ENCODE measurements at places on chromosomes 7 and 10. TPM values are rescaled to one million over a fixed set of nuclear protein-coding genes. Genes with fewer than 3 reads are reported as not detected.

GRCh38 chr10:61024856-61025201, 80.8 kb upstream of the RHOBTB1 start:
- no peak for DNase-seq

DNA sequence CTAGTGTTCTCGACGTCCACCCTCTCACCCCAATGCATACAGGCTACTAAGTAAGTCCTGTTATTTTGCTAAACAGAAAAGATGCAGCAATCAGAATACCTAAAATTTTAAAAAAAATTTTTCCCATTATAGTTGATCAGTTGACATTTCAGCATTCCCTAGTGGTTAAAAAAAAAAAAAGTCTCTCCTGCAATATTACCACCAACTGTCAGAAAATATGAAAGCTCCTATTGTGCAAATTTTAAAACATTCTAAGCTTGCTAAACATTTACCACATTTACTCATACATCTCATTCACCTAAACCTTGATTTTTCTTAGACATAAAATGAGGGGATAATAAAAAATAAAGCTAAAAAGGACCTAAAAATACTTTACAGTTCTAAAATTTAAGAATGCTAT, 165.6 kb downstream of the AVL9 start:
- no peak for DNase-seq

- no peak for DNase-seq
Measured at GRCh38 chr7:122352454-122352853, 47.9 kb upstream of the FEZF1 start.

DNA sequence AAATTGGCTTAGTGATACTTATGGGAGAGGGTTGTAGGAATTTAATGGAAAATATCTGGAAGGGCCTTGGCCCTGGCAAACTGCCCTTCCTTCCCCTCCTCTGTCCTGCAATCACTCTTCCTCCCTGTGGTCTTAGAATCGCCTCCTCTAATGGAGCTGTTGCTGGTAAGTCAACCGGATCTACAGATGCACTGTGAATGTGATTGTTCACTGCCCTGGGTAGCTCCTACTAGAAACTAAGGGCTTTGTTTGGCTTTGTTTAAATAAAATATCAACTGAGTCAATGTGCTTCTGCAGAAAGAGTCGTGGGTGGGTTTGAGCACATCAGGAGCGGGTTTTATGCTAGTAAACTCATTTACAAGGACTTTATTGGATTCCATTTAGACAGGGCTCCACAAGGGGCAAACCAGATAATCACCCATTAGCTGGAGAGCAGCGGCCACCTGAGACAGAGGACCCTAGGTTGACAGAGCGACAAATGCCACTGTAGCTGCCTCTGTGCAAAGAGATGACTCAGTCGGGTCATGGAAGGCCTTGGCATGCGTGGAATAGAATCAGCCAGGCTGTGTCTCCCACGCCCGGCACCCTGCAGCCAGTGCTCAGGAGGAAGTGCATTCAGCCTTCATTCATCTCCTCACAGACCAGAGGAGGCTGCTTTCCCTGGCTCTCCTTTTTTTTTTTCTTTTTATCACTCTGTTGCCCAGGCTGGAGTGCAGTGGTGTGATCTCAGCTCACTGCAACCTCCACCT, 97.9 kb downstream of the GAD2 start:
- DNase-seq = no peak

DNA sequence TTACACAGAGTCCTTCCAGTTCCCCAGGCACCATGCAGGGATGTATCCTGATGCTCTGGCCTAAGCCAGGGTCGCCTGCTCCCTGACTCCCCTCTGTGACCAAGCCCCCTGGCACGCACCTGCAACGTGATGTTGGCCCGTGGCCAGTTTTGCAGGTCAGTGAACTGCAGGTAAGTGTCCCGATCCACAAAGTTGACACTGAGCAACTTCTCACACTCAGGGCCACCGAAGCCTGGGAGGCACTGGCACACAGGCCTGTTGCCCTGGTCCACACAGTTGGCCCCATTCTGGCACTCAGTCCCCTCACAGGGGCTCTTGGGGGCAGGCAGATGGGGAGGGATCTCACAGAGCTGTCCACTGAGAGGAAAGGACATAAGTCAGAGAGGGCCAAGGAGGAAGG, 174.3 kb downstream of the LCOR start:
- DNase-seq = no peak

GRCh38 chr10:34723750-34724149, 91.3 kb downstream of the PARD3 start:
- no peak for DNase-seq

- DNase-seq = no peak
Measured at GRCh38 chr10:70053218-70053840, 683 bp downstream of the MACROH2A2 start.

DNA sequence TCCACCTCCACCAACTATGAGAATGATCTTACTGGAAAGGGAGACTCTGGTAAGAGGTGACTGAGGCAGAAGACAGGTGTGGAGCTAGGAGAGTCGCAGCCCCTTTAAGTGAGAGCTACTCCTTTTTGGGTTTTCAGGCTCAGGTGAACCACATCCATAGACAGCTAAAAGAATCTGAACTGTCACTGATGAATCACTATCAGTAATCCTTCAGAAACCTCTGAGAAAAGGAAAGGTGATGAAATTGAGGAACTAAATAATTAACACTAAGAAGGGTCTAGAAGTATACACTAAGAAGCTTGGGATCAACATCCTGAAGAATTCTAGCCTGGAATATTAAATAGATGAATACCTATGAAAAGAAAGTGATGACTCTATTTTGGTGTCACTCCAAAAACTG, 83.0 kb downstream of the SORBS1 start:
- no peak for DNase-seq

DNA sequence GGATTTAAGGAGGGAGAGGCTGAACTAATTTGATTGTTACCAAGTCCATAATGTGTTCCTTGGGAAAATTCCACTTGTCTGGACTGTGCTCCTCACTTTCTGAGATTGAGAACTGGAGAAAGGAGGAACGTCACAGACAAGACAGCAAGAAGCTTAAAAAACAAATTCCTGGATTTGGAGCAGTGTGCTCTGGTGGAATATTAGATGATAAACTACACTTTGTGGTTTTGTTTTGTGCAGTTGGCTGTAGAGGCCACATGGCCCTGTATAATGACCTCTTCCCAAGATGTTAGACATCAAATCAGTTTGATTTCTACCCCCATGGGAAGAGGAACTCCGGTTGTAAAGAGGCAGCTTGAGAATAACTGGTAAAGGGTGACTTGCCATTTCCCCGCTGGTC, 421.3 kb upstream of the GALNT17 start:
- no peak for DNase-seq

DNA sequence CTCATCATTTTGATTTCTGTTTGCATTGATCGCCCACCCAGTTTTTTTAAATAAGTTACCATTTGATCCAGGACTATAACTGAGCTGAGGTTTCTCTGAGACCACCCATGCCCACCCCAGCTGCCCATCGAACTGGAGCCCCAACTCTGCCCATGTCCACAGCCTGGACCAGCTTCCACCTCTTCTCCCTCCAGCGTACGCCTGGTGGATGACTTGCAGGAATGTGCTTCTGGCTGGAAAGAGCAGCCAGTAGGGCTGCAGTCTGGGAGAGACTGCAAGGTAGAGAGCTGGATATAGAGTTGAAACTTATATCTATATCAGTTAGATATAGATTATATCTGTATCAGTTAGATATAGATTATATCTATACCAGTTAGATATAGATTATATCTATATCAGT, 25.8 kb upstream of the LRRC18 start:
- DNase-seq = no peak

GRCh38 chr7:36006636-36007229, 146.3 kb upstream of the EEPD1 start:
- no peak for DNase-seq

DNA sequence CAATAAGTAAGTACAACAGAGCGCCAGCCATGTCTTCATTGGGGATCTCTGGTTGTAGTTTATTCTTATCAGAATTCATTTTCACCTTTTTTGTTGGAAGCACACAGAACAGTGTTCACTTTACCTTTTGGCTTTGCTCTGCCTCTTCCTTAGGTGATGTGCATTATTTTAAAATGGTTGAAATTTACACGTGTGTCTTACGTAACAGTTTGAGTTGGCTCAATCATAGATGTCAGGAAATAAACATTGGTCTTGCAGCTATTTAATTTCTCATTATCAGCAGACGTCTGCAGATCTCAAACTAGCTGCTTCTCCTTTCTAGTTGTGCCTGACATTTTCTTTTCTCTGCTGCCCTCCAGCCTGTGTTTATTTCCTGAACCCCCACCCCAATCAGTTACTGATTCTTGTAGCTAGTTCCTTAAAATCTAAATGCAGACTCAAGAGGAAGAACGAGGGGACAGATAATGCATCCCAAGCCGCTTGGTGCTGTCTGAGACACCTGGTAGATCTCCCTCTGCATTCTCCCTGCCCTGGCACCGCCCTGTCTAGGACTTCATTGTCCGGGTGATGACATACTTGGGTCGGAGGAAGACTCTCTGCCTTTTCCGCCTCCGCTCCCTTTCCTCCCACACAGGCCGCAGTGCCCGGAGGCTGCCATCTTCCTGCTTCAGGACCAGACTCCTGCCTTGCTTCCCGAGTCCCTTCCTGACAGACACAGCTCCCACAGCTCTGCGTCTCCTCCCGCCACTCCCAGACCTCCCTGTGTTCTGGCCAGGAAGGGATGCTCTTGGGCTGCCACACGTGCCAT, 108.2 kb downstream of the ANKRD61 start:
- no peak for DNase-seq

DNA sequence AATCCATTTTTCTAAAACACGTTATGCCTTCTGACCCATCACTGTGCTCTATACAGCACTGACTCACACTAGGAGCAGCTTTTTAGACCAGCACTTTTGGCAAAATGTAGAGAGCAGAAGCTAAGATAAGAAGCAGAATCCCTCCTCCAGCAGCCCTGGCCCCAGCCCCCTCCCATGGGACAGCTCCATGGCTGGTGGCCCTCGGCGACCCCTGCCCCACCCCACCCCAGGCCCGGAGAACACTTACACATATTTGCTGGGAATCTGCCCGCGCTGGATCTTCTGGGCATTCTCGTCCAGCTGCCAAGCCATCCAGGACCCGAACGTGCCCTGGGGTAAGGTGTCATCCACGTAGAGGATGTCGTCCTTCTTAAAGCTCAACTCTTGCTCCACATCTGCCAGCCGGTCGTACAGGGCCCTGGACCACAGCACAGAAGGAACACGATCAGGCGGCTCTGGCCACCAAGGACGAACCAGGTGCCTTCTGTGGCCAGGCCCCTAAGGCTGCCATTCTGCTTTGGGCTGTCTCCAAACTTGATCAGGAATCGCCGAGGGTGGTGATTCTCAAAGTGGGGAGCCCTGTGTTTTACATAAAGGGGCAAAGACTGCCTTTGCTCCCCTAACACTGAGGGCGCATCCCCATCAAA, 119.9 kb downstream of the DLG5 start:
- DNase-seq = no peak

GRCh38 chr10:70493660-70494234, 15.2 kb downstream of the PALD1 start:
- no peak for DNase-seq

DNA sequence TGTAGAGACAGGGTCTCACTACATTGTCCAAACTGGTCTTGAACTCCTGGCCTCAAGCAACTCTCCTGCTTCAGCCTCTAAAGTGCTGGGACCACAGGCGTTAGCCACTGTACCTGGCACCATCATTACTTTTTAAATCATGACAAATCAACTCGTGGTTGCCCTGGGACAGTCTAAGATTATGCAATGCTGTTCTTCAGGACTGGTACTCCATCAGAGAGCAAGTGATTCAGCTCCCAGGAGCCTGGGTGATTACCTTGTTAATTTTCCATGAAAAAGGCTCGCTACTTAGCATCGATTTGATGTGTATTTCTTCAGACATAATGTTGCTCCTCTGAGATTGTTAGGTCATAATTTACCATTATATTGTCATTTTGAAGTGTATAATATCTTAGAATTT, 158.9 kb upstream of the STEAP4 start:
- DNase-seq = no peak

- DNase-seq = no peak
Measured at GRCh38 chr7:45889367-45890067, 1.2 kb downstream of the IGFBP1 start.

GRCh38 chr10:74816824-74817498, 9.4 kb upstream of the KAT6B start:
- DNase-seq = no peak

DNA sequence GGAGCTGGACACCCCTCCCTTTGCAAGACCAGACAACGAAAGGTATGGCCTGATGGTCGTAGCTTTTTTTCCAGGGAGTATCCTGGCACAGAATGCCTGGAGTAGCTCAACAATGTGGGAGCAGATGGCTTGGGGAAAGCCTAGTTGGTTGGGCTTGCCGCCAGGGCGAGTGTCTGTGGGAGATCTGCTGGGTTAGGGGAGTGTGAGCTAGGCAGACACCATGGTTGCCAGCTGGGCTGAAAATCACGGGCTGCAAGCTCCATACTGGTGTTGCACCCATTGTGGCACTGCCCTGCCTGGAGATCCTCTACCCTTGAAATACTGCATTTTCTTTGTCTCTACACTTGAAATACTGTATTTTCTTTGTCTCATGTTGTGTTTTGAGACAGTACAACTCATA, 538.3 kb downstream of the PCDH15 start:
- no peak for DNase-seq

DNA sequence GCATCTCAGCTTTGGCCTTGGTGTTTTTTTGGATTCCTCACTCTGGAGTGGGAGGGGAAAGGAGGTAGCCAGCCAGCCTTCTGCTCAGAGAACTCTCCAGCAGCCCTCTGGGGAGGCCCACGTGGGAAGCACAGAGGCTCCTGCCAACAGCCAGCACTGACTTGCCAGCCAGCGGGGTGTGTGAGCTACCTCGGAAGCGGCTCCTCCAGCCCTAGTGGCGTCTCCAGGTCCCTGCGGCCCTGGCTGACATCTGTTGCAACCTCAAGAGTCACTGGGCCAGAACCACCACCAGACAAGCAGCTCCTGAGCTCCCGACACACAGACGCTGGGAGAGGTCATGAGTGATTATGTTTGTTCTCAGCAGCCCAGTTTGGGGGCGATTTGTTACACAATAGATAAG, 180.2 kb upstream of the FZD8 start:
- no peak for DNase-seq

DNA sequence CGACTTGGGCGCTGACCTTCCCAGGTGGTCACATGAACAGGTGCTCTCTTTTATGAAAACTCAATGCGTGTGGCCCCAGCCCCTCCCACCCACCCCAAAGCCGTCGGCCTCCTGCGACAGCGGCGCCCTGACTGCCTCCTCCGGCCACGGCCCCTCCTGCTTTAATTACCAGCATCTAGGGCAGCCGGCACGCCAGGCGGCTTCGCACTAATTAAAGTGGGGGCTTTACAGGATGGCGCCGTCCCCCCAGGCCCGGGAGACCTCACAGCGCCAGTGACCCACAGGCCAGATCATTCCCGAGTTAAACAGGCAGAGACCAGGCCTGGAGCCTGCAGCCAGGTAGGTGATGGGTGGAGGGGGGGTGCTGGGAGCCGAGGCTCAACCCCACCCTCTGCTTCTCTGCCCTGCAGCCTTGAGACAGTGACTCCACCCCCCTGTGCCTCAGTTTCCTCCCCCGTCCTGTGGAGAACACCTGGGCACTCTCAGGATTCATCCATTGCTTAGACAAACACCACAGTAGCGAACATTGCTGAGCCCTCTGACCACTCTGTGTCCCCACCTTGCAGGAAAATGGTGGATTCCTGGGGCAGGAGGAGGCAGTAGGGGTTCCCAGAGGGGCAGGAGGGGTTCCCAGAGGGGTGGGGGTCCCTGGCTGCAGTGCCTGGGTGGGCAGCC, 100.8 kb downstream of the MICALL2 start:
- no peak for DNase-seq

Gene SPDYE6
- not detected for polyA plus RNA-seq

Gene SYNPO2L
- 0.21 TPM for polyA plus RNA-seq

Gene CDK1
- 77.6 TPM for polyA plus RNA-seq

Gene ZNF138
- 22.0 TPM for polyA plus RNA-seq

Gene CCL24
- polyA plus RNA-seq = not detected
